ENCODE measurements at places on chromosomes 12 and 14. TPM values are rescaled to one million over a fixed set of nuclear protein-coding genes. Genes with fewer than 3 reads are reported as not detected.

DNA sequence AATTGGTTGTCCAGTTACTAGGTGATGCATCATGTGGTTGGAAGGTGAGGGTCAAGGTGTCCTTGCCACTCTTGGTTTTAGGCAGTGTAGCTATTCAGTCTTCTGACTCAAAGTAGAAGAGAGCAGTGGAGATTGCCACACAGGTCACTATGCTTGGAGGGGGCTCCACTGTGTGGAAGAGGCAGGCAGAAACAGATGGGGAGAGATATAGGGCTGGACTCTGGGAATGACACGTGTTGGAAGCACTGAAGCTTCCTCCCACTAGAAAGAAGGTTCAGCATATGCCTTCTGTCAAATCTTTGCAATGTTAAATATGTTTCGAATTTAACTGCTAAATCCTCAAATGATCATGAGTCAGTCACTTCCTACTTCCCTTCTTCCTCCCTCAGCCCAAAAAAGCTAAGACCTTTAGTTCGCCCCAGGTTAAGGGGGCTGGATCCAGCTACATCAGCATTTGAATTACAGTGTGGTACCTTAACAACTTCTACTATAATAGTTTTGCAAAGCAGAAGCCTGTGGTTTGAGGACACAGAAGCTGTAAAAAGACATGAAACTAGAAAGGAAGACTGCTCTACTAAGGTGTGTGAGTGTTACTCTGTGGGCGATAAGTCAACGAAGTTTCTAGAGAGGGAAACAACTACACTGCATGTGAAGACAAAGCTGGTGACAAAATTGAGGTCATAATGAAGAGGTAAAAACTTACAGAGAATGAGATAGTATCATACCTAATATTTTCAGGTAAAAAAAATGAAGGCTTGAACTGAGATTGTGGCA, 228.0 kb downstream of the NELL2 start:
- DNase-seq = no peak

APOF gene
- not detected for polyA plus RNA-seq

AHNAK2 gene
- 23.0 TPM for polyA plus RNA-seq

RNF212B gene
- not detected for polyA plus RNA-seq

ISM2 gene
- 0.11 TPM for polyA plus RNA-seq

GRCh38 chr12:115790526-115790925, 487.0 kb downstream of the MED13L start:
- DNase-seq = no peak

GLIPR1L1 gene
- polyA plus RNA-seq = 0.28 TPM

DNA sequence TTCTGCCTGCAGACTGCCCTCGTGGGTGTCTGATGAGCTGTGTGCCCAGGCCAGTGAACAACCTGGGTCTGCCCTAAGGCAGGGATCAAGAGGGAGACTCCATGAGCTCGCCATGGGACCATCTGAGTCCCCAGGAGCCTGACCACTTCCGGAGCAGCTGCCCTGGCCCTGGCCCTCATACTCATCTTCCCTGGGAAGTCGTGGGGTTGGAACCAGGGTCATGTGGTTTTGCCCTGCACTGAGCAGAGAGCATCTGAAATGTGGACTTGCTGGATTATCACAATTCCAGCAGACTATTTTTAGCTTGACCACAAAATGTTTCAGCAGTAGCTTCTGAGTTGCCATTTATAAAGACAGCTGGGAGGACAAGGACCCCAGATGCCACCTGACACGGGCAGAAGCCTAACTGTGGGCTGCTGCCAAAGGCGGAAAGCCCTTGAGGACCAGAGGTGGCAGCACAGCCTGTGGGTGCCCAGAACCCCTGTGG, 6.7 kb downstream of the BTBD6 start:
- DNase-seq = peak; percentile 76

- DNase-seq = no peak
Observed at GRCh38 chr12:114656906-114657596, 26.9 kb downstream of the TBX3 start.

DNA sequence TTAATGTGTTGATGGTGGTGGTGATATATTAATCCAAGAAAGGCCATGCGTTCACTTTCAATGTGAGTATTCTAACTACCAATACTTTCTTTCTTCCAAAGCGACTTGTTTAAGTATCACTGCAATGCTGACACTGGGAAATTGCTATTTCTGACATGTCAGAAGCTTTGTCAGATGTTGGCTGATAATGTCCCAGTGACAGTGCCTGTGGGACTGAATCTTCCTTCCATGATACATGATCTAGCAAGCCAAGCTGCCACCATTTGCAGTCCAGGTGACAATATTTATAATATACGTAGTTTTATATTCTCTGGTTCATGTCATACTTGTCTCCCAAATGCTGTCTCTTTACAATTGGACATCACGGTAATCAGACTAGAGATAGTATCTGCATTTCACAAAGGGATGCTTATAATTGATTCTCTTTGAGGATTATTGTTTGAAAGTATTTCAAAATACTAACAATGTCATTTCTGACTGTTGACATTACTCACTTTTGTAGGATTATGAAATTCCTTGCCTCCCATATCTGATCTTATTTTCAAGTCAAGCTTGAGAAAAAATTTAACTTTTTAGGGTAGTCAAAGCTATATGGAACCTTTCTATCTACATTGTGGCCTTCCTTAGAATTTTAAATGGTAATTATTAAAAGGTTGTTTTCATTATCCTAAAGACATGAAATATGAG, 57.3 kb downstream of the KNTC1 start:
- no peak for DNase-seq

DNA sequence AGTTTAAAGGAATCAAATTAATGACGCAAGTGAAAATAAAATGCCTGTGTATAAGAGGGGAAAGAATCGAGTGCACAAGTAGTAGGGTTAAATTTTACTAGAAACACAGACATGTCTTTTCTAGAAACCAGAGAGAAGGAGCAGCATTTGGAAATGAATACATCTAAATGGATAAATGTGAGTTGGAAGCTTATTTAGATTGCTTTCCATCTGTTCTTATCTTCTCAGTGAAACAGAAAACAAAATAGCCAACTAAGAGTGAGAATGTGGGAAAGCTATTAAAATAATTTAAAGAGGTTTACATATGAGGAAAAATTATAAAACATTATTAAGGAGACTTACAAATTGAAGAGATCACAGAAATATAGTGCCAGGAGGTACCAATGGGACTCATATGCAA, 1818.9 kb upstream of the FLRT2 start:
- DNase-seq = no peak

GRCh38 chr12:67078957-67079356, 190.2 kb upstream of the CAND1 start:
- no peak for DNase-seq

DNA sequence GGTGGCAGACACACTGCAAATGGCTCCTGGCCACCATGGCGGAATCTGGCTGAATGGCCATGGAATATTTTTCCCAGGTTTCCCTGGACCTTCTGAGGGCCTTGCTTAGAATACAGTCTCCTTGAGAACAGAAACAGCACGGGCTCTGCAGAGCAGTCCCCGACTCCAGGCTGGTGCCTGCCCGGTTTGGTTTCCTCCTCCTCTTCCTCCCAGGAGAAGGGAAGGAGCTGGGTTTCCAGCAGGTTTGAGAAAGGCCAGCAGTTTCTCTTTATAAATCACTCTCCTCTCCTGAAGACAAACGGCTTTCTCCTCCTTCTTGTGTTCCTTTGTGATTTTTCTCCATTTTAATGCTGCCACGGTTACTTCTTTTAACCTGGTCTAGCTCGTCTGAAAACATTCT, 106.8 kb upstream of the RFLNA start:
- DNase-seq = peak; percentile 32

GPRC5A gene
- polyA plus RNA-seq = 1.7 TPM

PIWIL1 gene
- polyA plus RNA-seq = not detected

- DNase-seq = no peak
Observed at GRCh38 chr12:47164724-47165439, 85.1 kb upstream of the AMIGO2 start.

- peak; percentile 40 for DNase-seq
Observed at GRCh38 chr14:58663494-58664111, 25.8 kb downstream of the DACT1 start.

ASCL1 gene
- 0.07 TPM for polyA plus RNA-seq

All from muscle of leg (tissue), 16 donors.